Right lobe of liver (tissue), 6 donors: ENCODE measurements at places on chromosomes 4 and X. TPM values are rescaled to one million over a fixed set of nuclear protein-coding genes. Genes with fewer than 3 reads are reported as not detected.

DNA sequence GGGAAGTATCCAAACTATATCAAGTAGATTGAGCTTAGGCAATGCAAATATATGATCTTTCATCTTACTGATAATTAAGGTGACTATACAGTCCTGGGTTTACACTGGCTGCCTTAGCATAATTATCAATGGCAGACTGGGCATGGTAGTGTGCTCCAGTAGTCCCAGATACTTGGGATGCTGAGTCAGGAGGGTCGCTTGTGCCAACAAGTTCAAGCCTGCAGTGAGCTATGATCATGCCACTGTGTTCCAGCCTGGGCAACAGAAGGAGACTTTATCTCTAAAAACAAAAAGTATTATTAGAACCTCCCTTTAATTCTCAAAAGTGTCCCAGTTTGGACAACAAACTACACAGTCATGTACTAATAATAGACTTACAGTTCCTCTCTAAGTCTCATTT lies 99.4 kb upstream of the RASGEF1B start:
- no peaks in the 10 kb centered on the region for H3K27me3 ChIP-seq
- no peak overlapping the region for H3K4me3 ChIP-seq
- no peak for DNase-seq

The ARHGEF38 gene
- total RNA-seq, result 0.15 TPM

DNA sequence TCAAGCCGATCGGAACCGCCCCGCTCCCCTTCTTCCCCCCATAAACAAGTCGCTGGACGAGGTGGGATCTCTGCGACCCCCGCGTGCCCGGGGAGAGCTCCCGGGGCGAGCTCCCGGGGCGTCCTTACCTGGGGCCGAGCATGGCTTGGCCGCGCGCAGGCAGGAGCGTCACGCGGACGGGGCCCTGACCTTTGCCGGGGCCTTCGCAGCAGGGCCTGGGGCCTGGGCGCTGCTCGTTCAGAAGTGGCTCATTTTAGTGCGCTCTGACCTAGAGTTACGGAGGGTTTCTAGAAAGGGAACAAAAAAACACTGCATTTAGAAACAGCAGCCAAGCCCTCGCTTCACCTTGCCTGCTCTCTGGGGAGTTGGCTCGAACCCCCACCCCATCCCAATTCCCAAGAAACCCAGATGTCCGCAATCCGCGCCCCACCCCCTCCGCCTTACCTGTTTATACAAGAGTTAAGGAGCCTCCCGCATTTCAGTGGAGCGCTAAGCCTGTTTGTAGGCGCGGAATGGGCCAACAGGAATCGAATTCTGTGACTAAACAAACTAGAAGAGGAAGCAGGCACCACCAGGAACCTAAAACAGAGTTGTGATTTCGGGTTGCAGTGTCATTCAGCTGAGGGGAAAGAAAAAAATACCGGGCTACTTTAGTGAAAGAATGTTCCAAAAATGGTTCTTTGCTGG lies 814 bp upstream of the RBM47 start:
- H3K4me3 ChIP-seq, result peak overlapping the region; percentile 78
- H3K27me3 ChIP-seq, result no peaks in the 10 kb centered on the region
- peak; percentile 87 for DNase-seq

- DNase-seq, result no peak
- H3K4me3 ChIP-seq, result no peak overlapping the region
- no peaks in the 10 kb centered on the region for H3K27me3 ChIP-seq
- H3K4me1 ChIP-seq, result no peaks in the 10 kb centered on the region
- H3K36me3 ChIP-seq, result no peaks in the 10 kb centered on the region
- H3K27ac ChIP-seq, result no peak overlapping the region
Measured at GRCh38 chrX:112612558-112612957, 67.2 kb downstream of the LHFPL1 start.

GRCh38 chrX:12804655-12805054 lies 13.4 kb downstream of the PRPS2 start:
- H3K4me3 ChIP-seq, result no peak overlapping the region
- DNase-seq, result no peak
- H3K36me3 ChIP-seq, result peaks cover 6% of the 10 kb centered on the region
- no peak overlapping the region for H3K27ac ChIP-seq

The BBS12 gene
- 0.25 TPM for total RNA-seq

GRCh38 chr4:88533088-88533790 lies 9.7 kb upstream of the PYURF start:
- H3K36me3 ChIP-seq, result no peaks in the 10 kb centered on the region
- H3K4me1 ChIP-seq, result no peaks in the 10 kb centered on the region
- H3K27me3 ChIP-seq, result no peaks in the 10 kb centered on the region
- no peak for DNase-seq
- no peak overlapping the region for H3K27ac ChIP-seq

DNA sequence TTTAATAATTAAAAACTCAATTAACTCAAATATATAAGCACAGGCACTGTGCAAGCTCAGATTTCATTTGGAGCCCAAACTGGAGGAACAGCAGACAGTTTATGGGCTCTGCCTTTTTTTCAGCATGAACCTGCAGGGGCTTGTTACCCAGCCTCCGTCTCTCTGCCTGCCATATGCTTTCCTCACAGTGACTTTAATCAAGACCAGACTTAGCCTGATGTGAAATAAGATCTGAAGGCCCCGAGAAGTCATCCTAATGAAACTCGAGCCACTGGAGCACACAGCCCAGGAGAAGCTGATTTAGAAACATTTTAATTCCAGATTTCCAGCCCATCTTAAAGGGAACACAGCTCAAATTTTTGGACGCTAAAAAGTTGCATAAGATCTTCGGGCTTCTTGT lies 55.6 kb downstream of the SPATA18 start:
- H3K4me1 ChIP-seq, result no peaks in the 10 kb centered on the region
- no peaks in the 10 kb centered on the region for H3K27me3 ChIP-seq
- no peak overlapping the region for H3K27ac ChIP-seq

The FATE1 gene
- total RNA-seq, result not detected

The NEUROG2 gene
- total RNA-seq, result not detected

The CXCL5 gene
- total RNA-seq, result 0.19 TPM

- H3K27me3 ChIP-seq, result no peaks in the 10 kb centered on the region
- H3K4me3 ChIP-seq, result no peak overlapping the region
- no peaks in the 10 kb centered on the region for H3K36me3 ChIP-seq
Measured at GRCh38 chr4:172011196-172011595, 198.0 kb downstream of the GALNTL6 start.

- H3K36me3 ChIP-seq, result no peaks in the 10 kb centered on the region
- no peak overlapping the region for H3K27ac ChIP-seq
- H3K4me1 ChIP-seq, result no peaks in the 10 kb centered on the region
- H3K4me3 ChIP-seq, result no peak overlapping the region
- no peaks in the 10 kb centered on the region for H3K27me3 ChIP-seq
Measured at GRCh38 chr4:146269228-146269653, 54.9 kb downstream of the REELD1 start.

The IRAK1 gene
- 33.7 TPM for total RNA-seq

DNA sequence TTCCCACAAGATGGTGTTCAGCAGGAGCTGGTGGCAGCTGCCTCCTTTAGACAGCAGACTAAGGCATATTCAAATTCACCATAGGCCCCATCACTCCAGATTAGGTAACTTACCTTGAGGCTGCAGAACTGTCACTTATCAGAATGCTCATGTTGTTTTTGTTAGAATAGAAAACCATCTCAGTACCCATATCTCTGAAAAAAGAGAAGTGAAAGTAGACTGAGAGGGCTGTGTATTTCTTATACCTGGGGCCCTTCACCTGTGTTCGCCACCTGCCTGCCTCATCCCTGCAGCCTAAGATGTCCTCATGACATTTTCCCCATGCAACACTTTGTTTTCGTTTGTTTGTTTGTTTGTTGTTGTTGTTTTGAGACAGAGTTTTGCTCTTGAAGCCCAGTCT lies 32.9 kb upstream of the SPRY1 start:
- H3K4me1 ChIP-seq, result no peaks in the 10 kb centered on the region
- H3K27ac ChIP-seq, result no peak overlapping the region
- DNase-seq, result no peak
